Vagina (tissue), 2 donors: ENCODE measurements at places on chromosomes 2 and 18. TPM values are rescaled to one million over a fixed set of nuclear protein-coding genes. Genes with fewer than 3 reads are reported as not detected.
A peak's percentile ranks its signal among the peaks of the same experiment; 100 is the strongest.

- DNase-seq = peak; percentile 64
These were observed 175.1 kb downstream of the ACKR3 start for GRCh38 chr2:236744716-236745115.

DNA sequence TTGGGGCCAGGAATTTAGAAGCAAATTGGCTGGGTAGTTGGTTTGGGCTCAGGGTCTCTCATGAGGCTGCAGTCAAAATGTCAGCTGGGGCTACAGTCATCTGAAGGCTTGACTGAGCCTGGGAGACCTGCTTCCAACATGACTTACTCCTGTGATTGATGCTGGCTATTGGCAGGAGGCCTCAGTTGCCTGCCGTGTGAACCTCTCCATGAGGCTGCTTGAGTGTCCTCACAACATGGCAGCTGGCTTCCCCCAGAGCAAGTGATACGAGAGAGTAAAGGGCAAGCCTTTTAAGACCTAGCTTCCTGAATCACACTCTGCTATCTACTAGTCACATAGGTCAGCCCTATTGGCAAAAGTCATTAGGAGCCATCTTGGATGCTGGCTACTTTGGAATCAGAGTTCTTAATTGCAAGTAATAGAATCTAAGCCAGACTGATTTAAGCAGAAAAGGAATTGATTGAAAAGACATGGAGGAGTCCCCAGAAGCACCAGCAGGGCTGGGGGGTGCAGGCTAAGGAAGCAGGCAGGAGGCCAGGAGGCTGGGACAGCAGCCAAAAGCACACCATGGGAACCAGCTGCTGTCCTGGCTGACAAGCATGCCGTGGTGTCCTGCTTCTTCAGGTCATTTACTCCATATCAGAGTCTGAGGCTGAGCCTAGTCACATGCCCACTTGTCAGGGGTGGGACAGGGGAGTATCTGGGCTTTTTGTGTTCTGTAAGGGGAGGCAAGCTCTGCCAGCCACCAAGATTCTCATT lies 7.8 kb upstream of the GIGYF2 start:
- DNase-seq = no peak

- no peak for DNase-seq
These were observed 37.5 kb downstream of the POLR1A start for GRCh38 chr2:86068136-86068588.

DNA sequence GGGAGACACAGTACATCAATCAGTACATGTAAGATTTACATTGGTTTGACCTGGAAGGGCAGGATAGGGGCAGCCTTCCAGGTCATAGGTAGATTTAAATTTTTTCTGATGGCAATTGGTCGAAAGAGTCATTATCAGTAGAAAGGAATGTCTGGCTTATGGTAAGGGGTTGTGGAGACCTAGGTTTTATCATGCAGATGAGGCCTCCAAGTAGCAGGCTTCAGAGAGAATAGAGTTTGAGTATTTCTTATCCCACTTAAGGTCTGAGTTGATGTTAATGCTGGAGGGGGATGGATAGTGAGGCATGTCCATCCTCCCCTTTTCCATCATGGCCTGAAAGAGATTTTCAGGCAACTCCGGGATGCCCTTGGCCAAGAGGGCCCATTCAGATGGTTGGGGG lies 60.7 kb downstream of the SPTBN1 start:
- no peak for DNase-seq

DNA sequence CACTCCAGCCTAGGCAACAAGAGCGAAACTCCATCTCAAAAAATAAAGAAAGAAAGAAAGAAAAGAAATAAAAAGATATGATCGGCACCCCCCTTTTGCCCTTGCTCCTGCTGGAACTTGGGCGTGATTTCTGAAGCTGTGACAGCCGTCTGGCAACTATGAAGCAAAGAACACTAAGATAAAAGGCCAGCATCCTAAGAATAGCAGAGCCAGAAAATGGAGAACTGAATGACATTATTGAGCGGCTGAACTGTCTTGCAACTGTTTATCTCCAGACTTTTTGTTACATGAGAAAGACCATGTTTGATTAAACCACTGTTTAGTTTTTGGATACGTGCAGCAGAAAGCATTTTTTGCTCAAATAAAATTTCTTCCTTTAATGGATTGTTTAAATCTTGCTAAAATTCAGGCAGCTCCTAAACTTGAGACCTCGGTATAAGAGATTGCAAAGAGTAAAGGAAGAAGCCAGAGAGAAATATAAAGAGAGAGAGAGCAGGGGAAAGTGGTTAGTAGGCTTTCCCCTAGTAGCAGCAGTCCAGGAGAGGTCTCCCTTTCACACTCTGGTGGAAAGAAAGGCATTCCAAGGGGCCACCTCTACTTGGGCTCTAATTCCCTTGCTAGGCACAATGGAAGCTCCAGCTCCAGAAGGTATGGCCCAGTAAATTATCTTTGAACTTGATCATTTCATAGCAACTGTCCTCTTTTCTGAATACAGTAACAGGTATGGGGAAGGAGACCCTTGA lies 8.2 kb upstream of the MBD2 start:
- DNase-seq = no peak

DNA sequence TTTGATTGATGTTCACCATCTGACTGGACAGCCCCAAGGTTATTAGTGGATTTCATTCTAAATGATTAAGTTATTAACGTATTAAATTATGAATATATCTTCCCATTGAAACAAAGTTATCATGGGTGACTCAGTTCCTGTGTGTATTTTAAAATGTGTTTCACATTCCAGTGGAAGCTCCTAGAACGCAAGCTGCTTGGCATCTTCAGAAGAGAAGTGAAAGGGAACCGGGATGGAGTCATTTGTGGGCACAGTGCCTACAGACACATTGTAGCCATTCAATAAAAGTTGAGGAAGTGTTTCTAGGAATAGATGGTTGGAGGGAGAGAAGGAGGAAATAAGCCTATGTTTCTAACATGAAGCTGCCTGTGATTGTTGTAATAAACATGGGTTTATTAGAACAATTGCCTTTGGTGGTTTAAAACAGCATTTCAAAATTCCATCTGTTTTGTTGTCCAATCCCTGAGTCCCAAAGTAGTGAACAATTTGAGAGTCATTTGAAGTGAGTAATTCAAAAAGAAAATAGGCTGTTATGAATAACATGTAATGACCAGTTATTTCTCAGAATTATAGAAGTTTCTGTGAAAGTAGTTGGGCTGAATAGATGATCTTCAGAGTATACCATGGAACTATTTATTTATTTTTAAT lies 143.5 kb downstream of the PKP4 start:
- DNase-seq = no peak

DNA sequence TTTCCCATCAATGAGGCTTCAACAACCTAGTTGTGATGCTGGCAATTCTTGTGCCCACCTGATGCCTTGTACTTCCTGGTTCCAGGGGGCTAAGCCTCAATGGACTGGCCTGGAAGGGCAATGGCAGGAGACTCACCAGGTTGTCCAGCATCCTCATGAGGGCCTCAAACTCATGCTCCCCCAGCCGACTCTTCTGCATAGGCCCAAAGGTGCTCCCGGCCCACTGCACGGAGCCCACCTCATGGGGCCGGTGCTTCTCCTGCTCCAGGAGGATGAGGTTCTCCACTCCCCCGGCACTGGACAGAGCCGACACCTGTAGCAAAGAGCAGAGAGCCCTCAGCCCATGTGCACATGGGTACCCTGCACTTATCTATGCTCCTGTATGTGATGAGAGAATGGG lies 84.5 kb downstream of the ADD2 start:
- peak; percentile 40 for DNase-seq

The SPR gene
- total RNA-seq = 45.7 TPM

The POTEE gene
- not detected for total RNA-seq
